ENCODE measurements at places on chromosomes 13 and 19.

DNA sequence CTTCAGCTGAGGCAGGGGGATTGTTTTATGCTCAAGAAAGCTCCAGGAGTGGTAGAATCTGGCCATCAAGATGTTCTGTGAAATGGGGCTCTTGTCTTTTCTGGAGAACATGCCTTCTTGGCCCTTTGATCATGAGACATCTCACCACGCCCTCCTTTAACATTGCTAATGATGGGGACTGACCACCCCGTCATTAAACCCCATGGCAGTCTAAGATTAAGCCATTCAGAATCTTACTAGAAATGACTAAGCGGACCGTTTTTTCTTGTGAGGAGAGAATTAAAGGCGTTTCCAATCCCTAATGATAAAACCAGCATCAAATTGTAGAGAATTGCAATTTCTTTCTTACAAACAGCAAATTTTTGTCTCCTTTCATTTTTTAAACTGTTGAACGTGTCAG lies 89.4 kb downstream of the COL4A2 start:
- no peak for DNase-seq

DNA sequence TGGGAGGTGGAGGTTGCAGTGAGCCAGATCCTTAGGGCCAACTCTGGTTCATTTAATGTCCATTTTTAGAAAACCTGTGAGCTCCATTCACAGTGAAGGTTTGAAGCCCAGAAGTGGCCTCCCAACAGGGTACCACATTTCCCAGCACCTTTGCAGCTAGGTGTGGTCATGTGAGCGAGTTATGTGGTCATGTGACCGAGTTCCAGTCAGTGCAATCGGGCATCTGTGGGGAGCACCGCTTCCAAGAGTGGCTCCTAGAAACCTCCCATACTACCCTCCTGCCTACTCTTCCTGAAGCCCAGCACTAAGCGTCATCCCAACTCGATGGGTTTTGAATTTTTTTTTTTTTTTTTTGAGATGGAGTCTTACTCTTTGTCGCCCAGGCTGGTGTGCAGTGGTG lies 663 bp upstream of the PLA2G4C start:
- no peak for DNase-seq

DNA sequence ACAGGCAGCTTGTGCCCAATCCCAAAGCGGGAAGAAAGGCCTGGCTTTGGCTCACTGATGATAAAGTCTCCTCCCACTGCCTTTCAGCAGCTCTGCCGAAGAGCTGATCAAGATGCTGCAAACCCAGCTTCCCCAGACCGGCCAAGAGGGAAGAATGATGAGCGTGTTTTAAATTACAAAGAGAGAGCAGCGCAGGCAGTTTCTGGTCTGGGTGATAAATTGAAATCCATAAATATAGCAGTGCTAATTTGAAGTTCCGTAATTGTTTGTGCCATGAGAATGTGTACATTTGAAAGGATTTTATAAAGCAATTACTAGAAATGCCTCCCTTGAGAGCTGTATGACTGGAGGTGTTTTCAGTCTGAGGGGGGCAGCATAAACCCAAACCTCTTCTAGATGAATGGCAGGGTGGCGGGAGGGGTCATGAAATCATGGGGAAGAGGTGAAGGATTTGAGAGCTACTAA lies 171.8 kb downstream of the STK24 start:
- DNase-seq, result peak; percentile 60

GRCh38 chr13:21684576-21684975 lies 13.7 kb downstream of the FGF9 start:
- no peak for DNase-seq

- DNase-seq, result no peak
Observed at GRCh38 chr13:80924596-80924995, 583.7 kb upstream of the SPRY2 start.

DNA sequence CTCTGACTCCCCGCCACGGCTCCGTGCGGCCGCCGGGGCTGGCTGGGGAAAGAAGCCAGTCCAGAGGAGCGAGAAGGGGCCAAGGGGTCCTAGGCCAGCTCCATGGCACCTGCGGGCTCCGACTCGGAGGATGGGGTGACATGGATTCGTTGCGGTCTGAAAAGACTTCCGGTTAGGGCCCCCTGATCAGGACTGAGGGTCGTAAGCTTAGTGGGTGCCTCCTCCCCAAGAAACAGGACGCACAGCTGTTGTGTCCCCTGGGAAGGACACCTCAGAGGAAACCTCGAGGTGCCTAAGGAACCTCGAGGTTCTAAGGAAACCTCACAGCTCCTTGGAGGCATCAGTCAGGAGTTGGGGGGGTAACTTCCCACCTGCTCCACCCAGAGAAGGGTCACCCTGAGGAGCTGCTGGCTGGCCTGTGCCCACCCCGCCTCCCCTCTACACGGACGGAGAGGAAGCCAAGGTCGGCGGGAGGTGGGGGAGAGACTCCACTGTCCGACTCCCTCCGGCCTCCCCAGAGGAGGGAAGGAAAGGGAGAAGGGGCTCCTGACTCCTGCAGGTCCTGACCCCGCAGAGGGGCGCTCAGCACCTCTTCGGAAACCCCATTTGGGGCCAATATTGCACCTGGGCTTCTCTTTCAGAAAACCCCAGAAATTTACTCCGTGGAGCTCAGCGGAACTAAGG lies 855 bp downstream of the ATP12A start:
- DNase-seq, result no peak

- no peak for DNase-seq
Observed at GRCh38 chr13:108525827-108526226, 103.6 kb upstream of the MYO16 start.

GRCh38 chr19:53884256-53884655 lies 2.3 kb downstream of the PRKCG start:
- DNase-seq, result no peak

DNA sequence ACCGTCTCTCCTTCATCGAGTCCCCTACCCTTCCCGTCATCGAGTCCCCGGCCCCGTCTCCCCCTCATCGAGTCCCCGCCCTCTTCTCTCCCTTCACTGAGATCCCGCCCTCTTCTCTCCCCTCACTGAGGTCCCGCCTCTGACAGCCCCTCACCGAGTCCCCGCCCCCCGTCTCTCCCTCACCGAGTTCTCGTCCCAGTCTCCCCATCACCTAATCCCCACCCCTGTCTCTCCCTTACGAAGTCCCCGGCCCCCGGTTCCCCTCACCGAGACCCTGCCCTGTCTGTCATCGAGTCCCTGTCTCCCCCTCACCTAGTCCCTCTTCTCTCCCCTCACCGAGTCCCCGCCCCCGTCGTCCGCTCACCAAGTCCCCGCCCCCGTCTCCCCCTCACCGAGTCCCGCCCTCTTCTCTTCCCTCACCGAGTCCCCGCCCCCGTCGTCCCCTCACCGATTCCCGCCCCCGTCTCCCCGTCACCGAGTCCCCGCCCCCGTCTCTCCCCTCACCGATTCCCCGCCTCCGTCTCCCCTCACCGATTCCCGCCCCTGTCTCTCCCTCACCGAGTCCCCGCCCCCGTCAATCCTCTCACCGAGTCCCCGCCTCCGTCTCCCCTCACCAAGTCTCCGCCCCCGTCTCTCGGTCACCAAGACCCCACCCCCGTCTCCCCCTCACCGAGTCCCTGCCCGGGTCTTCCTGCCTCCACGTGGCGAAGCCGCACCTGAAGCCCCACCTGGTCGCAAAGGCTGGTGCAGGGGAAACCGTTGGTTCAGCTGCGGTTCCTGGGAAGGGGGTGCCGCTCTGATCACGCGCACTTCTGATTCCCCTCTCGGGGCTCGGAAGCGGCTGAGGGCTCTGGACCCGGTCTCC lies 23.9 kb upstream of the ZNF846 start:
- DNase-seq, result peak; percentile 88

GRCh38 chr19:38291855-38292254 lies 12.2 kb upstream of the C19orf33 start:
- no peak for DNase-seq

- no peak for DNase-seq
Observed at GRCh38 chr13:91351980-91352379, 4.5 kb downstream of the MIR17HG start.

GRCh38 chr13:32031025-32031814 lies at the start of gene FRY:
TSS of gene FRY (plus strand) at chr13:32031774. CDS start at chr13:32031796, 22 bp downstream.
- DNase-seq, result peak; percentile 93

DNA sequence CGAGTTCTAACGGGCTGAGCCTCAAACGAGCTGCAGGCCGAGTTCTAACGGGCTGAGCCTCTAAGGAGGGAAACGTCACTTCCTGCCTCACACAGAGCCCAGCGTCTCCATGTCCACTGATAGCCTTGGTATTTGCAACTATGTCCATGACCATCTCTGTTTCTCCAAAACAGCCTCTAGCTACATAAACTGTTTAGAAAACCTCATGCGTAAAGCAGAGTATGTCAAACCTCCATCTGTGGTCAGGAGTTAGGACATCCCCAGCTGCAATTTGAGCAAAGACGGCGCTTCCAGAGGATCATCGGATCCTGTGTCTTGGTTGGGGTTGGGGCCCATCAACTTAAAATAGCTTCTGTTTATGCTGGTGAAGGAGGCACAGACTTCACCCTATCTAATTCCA lies 20.8 kb downstream of the RASA3 start:
- DNase-seq, result no peak

DNA sequence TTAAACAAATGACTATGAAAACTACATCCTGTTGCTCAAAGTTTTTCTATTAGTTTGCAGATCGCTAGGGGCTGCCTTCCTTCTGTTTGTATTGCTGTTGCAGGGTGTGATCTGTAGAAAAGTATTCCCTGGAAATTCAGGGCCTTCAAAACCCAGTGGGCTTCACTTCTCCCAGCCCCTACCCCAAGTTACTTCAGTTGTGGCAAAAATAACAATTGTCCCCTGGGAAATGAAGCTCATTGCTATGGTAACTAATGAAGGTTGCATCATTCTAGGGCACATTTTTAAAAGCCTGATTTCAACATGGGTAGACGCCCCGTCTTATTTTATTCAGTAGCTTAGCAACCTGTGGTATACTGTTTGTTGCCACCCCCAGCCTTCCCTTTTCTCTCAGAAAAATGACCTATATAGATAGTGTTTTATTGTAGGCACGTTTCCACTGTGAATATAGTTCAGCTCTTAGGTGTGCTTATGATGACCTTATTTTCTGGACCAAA lies 60.9 kb downstream of the WDFY2 start:
- no peak for DNase-seq

DNA sequence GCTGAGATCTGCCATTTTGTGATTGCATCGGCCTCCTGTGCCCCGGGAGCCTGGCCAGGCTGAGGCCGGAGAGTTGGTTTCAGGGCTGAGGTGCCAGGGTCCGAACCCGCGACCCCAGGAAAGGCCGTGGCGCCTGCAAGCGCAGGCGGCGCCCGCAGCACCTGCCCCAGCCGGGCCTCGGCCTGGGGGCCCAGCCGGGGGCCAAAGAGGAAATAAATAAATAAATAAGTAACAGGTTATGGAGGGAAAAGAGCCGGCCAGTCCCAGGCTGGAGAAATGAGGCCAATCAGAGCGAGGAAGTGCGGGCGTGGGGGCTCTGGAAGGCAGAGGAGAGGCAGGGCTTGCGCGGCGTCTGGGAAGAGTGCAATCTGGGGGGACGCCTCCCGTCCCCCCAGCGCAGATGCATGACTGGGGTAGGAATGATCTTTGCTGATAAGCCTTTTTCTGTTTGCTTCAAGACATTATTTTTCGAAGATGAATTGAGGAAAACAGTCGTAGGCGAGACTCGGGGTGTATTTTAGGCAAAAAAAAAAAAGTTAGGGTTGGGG lies 145.6 kb upstream of the ZNF536 start:
- no peak for DNase-seq

DNA sequence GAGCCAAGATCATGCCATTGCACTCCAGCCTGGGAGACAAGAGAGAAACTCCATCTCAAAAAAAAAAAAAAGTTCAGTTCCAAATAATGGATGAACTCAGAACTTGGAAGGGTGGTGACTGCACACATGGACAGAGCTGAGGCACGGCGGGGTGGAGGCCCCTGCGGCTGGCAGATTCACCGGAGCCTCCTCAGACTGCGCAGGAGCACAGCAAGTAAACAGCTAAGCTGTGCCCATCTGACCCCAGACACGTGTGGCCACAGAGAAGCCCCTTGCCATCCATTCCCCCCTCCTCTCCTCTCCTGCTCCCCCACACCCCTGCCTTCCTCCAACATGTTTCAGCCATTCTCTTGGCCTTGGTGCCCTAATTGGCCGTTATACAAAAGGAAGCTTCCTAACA lies 15.6 kb upstream of the PROZ start:
- no peak for DNase-seq

DNA sequence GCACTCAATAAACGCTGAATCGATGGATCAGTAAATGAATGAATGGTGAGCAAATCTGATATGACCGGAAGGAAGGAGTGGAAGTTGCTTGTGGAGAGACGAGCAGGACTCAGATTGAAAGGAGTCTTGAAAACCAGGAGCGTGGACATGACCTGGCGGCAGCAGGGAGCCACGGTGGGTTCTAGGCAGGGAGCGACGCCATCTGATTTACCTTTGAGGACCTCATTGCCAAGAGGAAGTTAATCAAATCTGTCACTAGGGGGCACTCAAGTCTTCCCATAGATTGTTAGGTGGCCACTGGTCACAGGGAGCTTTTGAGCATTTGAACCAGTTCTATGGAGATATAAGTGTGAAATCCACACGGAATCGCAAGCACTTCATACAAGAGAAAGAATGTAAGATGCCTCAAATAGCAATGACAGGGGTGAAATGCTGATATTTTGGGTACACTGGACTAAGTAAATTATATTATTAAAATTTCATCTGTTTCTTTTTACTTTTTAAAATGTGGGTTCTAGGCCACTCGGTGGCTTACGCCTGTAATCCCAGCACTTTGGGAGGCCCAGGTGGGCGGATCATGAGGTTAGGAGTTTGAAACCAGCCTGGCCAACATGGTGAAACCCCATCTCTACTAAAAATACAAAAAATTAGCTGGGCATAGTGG lies 9.2 kb upstream of the FBN3 start:
- DNase-seq, result peak; percentile 88

DNA sequence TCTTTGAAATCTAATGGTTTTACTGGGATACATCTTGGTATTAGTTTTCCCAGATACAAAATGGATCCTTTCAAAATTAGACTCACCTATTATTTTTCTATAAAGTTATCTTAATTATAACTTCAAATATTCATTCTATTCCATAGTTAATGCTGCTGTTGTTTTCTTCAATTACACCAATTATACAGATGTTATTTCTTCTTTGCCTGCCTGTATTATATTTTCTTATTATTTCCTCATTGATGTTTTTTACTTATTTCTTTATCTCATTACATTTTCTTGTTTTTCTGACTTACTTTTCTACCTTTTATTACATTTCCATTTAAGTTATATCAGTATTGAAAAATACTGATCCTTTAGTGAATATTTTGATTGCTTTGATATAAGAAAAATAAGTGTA lies 40.9 kb downstream of the SPACA7 start:
- DNase-seq, result no peak

- DNase-seq, result no peak
Observed at GRCh38 chr13:112648966-112649690, 40.7 kb upstream of the ATP11A start.

DNA sequence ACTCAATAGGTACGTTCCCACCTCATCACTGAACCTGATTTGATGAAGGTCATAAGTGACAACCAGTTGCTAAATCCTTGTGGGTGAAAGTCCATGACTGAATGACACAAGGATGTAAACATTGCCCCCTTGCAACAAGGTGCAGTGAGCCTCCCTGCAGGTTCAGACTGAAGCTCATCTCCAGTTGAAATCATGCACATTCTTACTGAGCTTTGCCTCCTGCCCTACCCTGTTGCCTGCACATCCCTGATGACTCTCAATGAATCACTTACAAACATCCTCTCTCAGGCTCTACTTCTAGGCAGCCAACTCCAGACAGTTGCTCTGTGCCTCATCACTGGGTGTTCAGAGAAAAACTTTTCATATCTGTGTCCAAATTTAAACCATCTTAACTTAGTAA lies 42.5 kb upstream of the ARGLU1 start:
- DNase-seq, result no peak

- DNase-seq, result no peak
Observed at GRCh38 chr13:36531746-36532486, 99.6 kb downstream of the CCNA1 start.

Measured in spinal cord (tissue), 10 donors.